ENCODE measurements at places on chromosomes 5 and 9.

DNA sequence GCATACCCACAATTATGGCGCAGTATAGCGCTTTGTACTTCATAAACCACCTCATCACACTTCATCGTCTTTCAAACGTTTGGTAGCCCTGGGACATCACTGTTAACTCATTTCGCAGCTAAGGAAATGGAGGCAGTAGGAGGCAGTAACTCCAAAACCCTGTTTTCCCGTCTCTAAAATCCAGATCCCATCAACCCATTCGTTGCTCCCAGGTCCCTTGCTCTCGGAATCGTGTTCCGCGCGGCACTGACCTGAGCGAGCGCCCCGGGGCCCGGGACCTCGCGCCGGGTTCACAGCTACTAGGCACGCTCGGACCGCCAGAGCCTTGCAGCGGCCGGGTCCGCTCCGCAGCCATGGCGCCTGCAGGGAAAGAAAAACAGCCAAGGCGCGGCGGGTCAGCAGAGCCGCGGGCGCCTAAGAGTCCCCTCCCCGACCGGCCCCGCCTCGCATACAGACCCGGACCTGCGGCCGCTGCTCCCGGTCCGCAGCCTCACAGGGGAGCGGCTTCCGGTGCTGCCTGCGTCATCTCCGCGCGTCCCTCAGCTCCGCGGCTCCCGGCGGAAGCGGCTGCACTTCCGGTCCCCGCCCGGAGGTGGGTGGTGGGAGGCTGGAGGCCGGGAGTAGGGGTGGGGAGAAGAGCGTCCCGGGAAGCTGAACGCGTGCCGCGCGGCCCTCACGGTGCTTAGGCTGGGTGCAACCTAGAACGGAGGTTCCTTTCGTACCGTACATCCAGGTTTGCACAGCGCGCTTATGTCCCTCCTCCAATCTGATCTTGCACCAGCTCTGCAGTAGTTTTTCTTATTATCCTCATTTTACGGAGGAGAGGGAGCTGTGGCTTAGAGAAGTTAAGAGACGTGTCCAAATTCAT lies at the start of gene FBXW2:
Gene FBXW2 (minus strand): TSS at position 519 of the 868 bp plus-strand sequence. CDS start 5,158 bp downstream, outside the sequence.
- DNase-seq, result peak; percentile 69

DNA sequence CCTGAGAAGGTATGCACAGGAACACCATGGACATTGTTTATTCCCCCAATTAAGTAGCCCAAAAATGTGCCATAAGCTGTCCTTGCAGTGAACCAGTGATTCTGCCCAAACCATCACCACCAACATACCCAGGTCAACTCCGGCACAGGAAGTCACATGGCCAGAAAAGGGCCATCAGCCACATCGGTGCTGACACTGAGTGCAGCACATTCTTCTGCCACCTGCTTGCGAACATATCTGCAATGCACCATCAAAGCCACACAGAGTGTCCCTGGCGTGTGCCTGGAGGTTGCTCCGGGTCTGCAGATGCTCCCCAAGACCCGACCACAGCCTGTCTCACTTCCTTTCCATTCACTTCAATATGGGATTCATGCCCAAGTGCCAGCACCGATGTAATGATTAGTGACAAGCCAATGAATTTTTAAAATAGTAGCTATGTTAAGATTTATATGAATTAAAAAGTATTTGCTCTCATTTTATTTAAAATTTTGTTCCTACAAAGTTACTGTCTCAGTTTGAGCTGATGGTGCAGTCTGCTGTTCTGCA lies 37.6 kb downstream of the SYK start:
- no peak for DNase-seq

DNA sequence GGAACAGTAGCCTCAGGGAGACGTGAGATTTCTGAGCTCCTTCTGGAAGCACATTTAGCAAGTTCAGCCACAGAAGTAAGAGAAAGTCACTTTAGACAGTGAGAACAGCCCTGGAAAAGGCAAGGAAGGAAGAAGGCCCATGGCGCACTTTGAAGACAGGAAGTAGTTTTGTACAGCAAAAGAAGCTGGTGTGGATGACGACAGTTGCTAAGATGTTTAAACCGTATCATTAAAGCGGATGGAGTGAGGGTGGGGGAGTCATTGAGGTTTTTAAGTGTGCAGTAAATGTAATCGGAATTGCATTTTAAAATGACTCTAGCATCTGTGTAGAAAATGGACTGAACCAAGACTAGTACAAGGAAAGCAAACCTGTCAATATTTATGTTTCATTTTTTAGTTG lies 15.3 kb upstream of the TRPM3 start:
- no peak for DNase-seq

GRCh38 chr9:121299467-121300282 lies 31.7 kb downstream of the GSN start:
- no peak for DNase-seq

GRCh38 chr5:112779531-112779930 lies 41.8 kb downstream of the APC start:
- no peak for DNase-seq

GRCh38 chr5:33843579-33843978 lies 48.2 kb downstream of the ADAMTS12 start:
- DNase-seq, result no peak

DNA sequence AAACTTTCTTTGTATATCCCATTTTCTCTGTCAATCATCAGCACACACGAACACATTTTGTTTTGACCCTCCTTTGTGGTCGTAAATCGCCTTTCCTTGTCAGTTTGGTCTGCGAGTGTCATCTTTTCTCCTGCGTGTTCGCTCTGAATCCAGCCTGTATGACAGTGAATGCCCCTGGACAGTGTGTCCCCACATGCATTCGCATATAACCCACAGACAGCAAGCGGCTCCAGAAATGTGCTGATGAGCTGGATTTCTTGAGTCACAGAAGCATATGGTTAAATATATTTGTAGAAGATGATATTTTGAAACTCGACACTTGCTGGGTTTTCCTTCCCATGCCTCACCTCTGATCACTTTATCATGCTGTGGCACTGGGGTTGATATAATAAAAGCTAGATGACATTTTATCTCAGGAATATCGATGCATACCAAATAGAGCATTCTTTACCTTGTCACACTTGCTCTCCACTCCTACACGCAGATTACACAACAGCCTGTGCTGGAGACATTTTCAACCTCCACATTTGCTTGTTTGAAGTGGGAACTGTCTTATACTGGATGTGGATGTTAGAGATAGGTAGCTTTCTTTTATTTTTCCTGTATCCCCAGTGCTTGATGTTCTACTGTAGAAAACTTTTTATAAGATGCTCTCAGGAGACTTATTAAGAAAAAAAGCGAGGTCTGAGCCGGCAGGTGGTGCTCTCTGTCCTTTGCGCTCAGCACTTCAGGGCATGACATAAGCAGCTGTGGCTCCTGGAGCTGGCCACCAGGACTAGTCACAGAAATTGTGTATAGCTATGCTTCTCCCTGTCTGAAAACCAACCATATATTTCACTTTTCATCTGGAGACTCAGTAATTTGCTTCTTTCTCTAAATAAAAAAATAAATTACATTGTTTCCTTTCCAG lies 215.1 kb downstream of the SH3GL2 start:
- no peak for DNase-seq

DNA sequence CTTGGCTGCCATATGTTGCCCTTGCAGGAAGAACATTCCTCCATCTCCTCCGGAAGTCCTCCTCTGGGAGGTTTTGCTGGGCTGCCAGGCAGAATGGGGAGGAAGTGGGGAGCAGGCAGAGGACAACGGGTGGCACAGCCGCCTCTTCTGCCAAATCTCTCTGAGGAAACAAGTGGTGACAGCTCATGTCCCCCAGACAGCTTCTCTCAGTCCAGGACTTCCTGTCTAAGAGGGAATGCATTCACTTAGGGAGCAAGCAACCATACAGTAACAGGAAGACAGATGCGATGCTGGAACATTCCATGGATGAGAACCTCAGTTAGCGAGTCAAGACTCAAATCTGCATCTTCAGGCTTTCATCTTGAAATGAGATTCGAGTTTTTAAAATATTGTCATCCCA lies 701.0 kb downstream of the SEMA5A start:
- DNase-seq, result no peak

- no peak for DNase-seq
These were observed 1.1 kb upstream of the BRD3 start for GRCh38 chr9:134068744-134069479.

- no peak for DNase-seq
These were observed 82.6 kb downstream of the SMIM23 start for GRCh38 chr5:171868236-171868635.

- no peak for DNase-seq
These were observed 4.5 kb downstream of the DPH7 start for GRCh38 chr9:137574192-137574591.

DNA sequence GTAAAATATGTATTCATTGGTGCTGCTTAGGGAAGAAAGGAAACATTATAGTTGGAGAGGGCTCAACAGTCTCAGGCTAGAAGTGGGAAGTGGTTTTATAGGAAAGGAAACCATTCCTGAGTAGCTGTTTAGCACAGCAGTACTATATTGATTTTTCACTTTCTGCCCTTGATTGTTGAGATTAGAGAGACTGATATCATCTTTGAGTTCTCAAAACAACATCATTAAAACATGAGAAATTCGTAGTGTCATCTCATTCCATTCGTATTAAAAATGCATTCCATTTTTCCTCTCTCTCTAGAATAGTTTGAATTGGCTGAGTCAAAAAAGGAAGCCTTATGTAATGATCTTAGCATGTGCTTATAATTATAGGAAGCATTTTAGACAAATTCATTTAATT lies 14.1 kb downstream of the POLR3G start:
- DNase-seq, result no peak

- DNase-seq, result no peak
These were observed 78.9 kb upstream of the PAPPA start for GRCh38 chr9:116074658-116075057.

DNA sequence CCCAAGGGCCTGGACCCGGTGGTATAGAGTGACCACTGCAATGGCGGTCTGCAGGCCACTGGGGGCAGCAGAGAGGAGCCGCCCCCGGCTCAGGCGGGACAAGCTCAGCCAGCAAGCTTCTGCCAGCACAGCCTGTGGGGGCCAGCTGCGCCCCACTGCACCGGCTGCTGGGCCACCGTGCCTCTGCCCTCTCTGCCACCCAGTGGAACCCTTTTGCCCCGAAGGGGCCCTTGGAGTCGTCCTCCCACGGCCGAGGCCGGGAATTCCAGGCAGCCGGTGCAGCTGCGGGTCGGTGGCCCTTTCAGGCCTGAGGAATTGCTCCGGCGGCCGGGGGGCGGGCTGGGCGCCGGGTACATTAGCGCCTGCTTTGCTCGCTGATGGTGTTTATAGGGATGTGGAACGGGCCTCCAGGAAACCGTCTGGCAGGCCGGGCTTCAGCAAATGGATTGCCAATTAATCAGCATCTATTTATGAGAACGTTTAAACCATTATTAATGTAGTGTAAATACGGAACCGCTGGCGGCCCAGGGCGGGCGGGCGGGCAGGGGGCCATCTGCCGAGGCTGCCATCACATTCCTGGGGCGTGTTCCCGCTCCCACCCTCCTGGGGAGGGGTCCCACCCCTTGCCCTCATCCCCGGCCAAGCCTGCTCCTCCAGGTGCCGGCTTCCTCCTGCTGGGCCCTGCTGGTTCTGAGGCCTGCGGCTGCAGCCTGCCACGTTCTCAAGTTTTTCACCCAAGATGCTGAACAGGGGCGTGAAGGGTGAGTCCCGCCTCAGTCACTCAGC lies 127.4 kb downstream of the BARX1 start:
- DNase-seq, result peak; percentile 22

DNA sequence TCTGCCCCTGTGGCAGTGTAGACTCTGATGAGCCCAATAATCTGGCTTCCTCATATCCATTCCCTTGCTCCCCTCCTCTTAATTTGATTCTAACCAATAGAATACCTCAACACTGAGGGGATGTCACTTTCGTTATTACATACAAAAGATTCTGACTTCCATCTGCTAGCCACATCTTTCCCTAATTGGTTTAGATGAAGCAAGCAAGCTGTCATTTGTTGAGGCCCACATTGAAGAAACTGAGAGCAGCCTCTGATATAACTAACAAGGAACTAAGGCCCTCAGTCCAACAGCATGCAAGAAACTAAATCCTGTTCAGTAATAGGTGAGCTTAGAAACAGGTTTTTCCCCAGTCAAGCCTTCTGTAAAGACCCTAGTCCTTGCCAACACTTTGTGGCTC lies 5.8 kb downstream of the ADAMTS6 start:
- no peak for DNase-seq

GRCh38 chr5:136200130-136200529 lies 7.2 kb upstream of the SMIM32 start:
- no peak for DNase-seq

GRCh38 chr9:23741351-23741750 lies 84.7 kb downstream of the ELAVL2 start:
- DNase-seq, result no peak

DNA sequence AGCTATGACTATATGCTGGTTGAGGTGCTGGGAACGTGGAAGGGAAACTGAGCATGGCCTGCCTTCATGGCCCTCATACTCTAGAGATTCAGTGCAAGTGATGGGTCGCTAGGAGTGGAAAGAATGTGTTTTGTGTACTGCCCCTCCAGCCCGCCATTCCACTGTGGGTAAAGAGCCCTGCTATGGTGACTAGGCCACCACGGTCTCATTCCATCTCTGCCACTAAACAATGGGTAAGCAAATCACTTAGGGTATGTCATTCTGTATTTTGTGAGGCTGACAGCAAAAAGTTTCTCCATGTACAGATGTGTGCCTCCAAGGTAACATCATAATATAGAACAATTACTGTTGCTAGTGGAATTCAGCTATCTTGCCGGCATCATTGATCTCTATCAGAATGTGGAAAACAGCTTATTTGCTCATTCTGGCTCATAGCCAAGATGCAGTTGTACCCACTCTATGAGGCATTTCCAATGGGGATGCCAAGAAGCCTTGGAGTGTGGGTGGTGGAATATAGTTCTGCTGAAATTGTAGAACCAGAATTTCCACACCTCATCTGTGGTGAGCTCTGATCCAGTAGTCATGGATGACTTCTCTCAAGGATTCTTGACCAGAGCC lies 12.5 kb downstream of the SMARCA2 start:
- no peak for DNase-seq

- DNase-seq, result no peak
These were observed 27.6 kb downstream of the ACTL7A start for GRCh38 chr9:108889649-108890067.

- no peak for DNase-seq
These were observed 424.2 kb downstream of the TMEM161B start for GRCh38 chr5:87844449-87844848.

DNA sequence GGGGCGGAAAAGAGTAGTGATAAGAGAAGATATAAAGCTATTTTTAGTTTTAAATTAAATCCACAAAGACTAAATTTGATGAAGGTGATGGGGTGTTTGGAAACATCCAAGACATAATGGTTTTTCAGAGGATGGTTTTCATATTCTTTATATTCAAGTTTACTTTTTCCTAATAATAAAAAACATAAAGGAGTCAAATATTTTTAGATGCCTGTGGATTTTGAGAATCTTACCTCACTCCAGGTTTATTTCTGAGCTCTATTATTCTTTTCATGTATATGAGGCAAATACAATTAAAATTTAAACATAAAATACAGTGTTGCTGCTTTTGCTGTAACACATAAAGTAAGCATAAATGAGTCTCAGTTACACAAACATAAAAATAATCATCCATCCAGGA lies 22.2 kb downstream of the MRPS30 start:
- DNase-seq, result no peak

DNA sequence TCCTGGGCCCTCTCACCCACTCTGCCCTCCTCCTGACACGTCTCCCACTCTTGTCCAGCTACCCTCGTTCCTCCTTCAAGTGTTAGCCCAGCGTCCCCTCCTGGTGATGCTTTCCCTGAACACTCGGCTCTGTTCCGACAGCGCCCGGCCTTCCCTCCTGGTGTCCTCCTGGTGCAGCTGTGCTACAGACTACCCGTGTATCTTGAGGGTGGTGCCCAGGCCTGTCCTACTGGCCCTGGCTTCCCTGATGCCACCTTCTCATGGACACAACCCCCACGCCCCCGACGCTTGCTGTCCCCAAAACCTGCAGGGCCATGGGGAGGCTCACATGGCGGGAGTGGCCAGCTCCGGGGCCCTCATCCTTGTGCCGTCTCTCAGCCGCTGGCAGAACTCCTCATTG lies 21.4 kb upstream of the SCGB3A1 start:
- DNase-seq, result no peak

Data from T-cell (primary cell).